NCI-H510A (cell line): ENCODE measurements at places on chromosomes 7 and 10.

DNA sequence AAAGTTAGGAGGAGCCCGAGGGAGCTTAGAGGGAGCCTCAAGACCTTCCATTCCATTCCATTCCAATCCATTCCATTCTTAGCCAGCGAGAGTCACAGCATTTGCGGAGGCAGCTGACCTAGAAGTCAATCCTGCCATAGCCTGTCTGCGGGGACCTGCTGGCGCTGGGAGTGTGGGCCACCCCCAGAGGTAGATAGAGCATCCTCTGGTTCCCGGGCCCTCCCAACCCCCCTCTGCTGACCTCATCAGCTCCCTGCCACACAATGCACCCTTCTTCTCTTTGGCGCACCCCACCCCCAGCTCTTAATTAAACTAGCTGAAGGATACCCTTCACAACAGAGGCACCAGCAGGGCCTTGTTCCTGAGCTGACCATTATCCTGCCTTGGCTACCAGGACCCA lies 152.5 kb upstream of the ZMIZ1 start:
- DNase-seq, result no peak

- no peak for DNase-seq
These were observed 2.4 kb upstream of the INPP5A start for GRCh38 chr10:132535065-132535651.

- DNase-seq, result no peak
These were observed 258.1 kb downstream of the KLF6 start for GRCh38 chr10:3526727-3527501.

DNA sequence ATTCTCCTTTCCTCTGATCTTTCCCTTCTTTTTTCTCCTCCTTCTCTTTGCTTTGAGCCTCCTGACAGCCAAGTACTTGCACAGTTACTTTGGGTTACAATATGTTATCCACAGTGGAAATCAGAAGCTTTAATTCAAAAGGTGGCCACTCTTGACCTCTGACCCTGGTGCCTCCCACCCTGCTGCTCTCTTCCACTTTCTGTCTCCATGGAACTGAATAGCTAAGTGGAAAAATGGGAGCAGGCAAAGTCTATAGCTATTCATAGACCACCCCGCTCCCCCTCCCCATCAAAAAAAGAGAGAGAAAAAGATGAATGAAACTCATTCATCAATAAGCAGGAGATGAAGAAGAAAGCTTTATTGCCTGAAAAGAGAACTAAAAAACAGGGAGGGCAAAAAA lies 39.4 kb downstream of the PTN start:
- no peak for DNase-seq

GRCh38 chr7:25857376-25858067 lies 294.5 kb upstream of the NFE2L3 start:
- DNase-seq, result peak; percentile 86

DNA sequence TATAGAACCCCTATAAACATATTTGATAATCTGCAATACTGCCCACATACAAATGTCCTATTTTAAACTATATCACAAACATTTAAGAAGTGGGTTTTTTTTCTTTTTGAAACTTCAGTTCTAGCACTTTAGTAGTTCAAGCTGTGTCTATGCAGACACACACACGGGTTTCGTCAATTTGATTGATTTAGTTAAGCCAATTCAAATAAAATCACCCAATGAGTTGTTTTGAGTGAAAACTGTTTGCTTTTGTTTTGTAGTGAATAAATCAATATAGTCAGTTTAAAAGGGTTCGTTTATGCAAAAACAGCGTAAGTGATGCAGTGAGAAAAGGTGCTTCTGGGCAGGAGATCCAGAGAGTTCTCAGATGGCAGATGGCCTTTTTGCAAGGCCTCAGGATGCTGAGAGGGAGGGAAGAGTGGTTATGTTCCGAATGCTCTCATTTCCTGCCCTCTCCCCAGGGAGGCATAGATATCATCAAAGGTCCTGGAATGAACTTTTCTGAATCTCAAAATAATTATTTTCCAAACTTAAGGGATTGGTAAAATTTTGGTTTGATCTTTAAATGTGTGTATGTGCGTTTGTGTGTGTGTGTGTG lies 102.7 kb downstream of the AGMO start:
- DNase-seq, result no peak
